SK-N-DZ (cell line): ENCODE measurements at places on chromosomes 4 and X.

- no peak for DNase-seq
Observed at GRCh38 chr4:36254371-36254770, 10.1 kb upstream of the ARAP2 start.

- no peak for DNase-seq
Observed at GRCh38 chrX:77802201-77802600, 16.2 kb upstream of the ATRX start.

DNA sequence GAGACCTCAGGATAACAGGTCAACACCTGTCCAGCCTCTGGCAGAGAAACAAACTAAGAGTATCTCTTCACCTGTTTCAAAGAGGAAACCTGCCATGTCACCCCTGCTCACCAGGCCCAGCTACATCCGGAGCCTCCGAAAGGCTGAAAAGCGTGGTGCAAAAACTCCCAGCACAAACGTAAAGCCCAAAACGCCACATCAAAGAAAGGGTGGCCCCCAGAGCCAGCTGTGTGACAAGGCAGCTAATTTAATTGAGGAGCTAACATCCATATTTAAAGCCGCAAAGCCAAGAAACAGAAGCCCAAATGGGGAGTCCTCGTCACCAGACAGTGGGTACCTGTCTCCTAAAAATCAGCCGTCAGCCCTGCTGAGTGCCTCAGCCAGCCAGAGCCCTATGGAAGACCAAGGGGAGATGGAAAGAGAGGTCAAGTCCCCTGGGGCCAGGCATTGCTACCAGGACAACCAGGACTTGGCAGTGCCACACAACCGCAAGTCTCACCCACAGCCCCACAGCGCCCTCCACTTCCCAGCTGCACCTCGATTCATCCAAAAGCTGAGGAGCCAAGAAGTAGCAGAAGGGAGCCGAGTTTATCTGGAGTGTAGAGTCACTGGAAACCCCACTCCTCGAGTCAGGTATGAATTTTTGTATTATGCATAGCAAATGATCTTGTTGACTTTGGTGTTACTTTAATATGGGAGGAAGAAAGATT is 15.1 kb downstream of the PALLD start:
- DNase-seq = no peak

DNA sequence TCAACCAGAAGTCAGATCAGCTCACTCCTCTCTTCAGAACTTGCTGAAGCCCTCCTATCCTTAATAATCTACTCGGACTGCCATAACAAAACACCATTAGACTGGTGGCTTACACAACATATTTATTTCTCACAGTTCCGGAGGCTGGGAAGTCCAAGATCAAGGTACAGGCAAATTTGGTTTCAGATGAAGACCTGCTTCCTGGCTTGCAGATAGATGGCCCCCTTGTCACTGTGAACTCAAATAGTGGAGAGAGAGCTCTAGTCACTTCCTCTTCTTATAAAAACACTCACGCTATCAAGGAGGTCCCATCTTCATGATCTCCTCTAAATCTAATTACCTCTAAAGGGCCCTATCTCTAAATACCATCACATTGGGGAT is 125.1 kb downstream of the CAMK2D start:
- DNase-seq = no peak

GRCh38 chr4:174036576-174036975 is 246.9 kb downstream of the FBXO8 start:
- DNase-seq = no peak
